ENCODE measurements at places on chromosomes 13 and 19.

DNA sequence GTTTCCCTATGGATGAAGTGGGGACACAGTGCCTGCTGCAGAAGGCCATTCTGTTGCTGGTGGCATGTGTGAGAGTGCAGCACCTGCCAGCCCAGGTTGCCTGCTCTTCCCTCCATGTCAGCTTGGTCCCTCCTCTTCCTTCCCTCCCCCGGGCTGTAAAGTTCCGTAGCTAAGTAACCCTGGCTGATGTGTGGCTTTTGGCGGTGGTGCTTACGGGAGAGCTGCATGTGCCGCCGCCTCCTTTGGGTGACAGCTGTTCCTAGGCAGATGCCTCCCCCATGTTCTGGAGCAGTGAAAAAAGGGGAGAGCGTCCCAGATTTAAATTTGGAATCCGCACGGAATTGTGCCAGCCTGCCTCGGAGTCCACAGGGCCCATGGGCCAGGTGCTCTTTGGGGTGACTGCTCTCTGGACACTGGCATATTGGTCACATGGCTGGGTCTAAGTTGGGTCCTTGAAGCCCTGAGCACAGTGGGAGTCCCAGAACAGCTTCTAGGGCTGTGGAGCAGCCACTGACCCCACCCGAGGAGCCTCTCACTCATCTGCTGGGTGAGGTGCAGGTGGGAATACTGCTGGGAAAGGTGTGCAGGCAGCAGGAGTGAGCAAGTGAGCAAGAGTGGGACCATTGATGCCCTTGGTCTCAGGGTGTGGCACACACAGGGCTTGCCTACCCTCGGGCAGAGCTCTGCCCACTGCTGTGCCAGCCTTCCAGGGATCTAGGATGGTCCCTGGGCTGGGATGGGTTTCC, 33.1 kb upstream of the ZNF536 start:
- DNase-seq = no peak

DNA sequence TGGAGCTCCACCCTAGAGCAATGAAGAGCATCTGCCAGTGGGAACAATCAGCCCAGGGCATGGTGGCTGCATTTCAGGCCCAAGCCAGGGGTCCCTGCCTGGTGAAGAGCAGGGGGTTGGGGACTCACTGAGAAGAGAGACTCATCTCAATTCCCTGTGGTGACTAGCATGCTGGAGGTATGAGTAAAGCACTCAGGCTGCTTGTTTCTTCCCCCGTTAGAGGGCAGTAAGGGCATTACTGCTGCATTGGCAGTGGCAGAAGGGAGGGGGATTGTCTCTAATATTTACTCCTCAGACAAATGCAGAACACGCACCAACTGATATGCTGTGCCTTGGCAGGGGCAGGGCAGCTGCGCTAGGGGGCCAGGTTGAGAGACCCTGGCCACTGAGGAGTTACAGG, 329.1 kb downstream of the SLITRK5 start:
- no peak for DNase-seq

GRCh38 chr19:30395283-30395682, 23.1 kb downstream of the ZNF536 start:
- no peak for DNase-seq

DNA sequence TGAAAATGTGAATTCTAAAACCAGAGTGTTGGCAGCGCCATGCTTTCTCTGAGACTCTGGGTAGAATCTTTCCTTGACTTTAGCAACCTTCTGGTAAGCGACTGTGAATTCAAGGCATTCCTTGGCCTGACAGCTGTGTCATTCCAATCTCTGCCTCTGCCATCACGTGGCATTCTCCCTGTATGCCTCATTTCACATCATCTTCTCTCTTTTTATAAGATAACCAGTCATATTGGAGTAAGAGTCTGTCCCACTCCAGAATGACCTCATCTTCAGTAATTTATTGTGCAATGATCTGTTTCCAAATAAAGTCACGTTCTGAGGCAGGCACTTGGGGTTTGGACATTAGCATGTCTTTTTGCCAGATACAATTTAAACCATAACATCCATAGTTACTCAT, 103.4 kb upstream of the POSTN start:
- DNase-seq = no peak

- DNase-seq = no peak
Measured at GRCh38 chr19:2973229-2973628, 4.1 kb upstream of the TLE6 start.

All from stimulated activated CD8-positive, alpha-beta memory T cell treated with anti-CD3 and anti-CD28 coated beads, Interleukin-12 subunit alpha, Interleukin-12 subunit beta, amount 100 ng/mL, for 4 hours (primary cell).